ENCODE measurements at places on chromosomes 1 and 21.
A peak's percentile ranks its signal among the peaks of the same experiment; 100 is the strongest.

DNA sequence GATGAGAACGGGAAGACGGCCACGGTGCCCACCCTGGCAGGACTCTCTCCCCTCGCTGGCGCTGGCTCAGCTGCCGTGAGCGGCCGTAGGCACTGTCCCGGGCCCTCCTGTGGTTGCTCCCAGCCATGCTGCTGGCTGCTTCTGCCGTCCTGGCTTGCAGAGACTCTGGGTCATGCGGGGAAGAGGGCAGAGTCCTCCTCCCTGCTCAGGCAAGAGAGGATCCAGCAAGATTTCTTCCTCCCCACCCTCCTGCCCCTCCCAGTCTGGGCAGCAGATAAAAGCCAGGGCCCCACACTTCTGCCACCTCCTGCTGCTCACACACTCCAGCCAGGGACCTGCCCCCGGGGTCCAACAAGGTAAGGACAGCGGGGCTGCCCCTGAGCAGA lies 60.1 kb downstream of the AGPAT3 start:
- DNase-seq, result no peak

DNA sequence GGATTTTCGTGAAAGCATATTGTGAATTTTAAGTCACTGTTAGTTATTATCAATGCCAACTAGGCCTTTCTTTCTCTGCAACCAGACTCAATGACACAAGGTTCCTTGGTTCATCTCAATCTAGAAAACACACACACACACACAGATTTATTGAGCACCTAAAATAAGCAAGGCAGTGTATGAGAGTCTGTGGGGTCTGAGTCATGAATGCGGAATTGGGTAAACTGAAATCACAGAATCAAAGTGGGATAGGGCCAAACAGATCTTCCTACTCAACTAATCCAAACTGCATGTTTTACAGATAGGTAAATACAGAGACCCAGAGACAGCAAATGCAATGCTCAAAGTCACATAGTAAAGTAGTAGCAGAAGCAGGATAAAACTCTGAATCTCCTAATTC lies 48.5 kb upstream of the NRDC start:
- peak; percentile 60 for DNase-seq

GRCh38 chr1:15215116-15215515 lies 31.9 kb upstream of the FHAD1 start:
- DNase-seq, result no peak

DNA sequence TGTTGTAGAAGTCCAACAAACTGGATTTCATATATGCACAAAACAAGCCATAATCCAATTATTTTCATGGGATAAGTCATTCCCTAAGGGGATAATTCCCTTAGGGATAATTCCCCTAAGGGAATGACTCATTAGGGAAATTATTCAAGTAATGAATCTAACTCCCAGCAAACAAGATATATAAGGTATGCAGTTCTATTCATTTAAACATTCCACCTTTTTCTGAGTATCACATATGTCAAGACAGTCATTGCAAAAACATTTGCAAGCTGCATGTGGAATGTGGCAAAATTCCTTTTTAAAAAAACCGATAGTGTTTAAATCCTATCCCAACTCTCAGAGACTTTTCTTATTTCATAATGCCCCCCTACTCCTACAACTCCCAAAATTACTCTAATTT lies 131.2 kb downstream of the AKT3 start:
- peak; percentile 93 for DNase-seq

DNA sequence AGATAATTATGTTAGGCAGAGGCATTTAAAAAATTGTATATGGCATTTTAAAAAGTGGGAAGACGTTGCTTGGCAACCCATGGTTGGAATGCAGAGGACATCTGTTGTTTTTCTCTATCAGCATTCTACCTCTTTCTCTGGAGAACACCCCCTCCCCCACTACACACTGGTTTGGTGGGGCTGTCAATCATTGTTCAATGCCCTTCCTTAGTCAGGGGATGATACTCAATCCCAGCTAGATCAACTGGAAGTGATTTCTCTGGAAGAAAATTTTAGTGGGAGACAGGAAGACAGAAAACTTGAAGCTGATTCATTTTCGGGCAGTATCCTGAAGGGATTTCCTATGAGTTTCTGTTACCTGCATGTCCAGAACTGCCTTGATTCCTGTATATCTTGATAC lies 35.7 kb upstream of the CAP1 start:
- no peak for DNase-seq

DNA sequence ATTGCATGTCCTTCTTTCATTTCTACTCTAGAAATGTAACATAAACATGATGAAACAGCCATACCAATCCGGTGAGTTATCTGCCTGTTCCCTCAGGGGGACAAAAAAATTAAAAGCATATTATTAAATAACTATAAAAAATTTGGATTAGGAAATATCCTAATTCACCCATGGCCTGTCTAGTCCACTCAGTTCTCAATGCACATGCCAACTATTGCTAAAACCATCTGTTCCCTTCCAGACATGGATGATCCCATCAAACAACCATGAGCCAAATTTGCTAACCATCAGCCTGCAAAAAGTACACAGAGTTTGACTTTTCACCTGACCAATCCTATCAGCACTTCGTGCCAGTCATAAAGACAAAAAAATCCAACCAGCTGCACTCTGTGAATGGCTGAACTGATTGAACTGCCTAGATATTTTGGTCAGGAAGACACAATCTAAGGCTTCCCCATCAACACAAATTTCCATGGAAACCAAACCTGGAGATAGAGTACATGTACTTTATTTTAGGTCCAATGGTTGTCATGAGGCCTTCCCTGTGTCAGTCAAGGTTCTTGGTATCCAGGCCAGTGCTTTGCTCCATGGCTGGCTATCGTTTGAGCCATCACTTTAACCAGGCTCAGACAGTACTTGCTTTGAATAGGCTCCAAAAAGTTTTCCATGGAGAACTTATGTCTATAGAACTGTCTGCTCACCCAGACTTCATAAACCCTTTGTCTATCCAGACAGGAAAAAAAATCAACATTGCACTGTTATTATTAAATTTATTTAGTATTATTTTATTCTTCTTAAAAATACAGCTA lies 570.8 kb downstream of the LTN1 start:
- DNase-seq, result peak; percentile 98

DNA sequence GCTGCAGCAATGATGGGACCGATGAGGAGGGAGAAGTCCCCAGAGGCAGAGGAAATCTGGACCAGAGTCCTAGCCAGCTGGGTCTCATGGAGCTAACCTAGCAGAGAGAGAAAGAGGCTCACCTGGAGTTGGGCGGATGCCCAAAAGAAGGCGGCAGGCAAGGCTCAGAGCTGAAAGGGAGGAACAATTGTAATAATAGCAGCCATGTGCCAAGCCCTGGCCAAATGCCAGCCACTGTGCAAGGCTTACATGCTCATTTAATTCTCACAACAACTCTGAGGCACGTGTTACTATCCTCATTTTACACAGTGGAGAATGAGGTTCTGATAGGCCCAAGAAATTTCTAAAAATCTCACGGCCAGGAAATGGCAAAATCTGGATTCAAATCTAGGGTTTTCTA lies 50.0 kb upstream of the ZNF648 start:
- no peak for DNase-seq

All from AG10803 (cell line).